Astrocyte of the hippocampus (primary cell): ENCODE measurements at places on chromosomes 1 and 21.

DNA sequence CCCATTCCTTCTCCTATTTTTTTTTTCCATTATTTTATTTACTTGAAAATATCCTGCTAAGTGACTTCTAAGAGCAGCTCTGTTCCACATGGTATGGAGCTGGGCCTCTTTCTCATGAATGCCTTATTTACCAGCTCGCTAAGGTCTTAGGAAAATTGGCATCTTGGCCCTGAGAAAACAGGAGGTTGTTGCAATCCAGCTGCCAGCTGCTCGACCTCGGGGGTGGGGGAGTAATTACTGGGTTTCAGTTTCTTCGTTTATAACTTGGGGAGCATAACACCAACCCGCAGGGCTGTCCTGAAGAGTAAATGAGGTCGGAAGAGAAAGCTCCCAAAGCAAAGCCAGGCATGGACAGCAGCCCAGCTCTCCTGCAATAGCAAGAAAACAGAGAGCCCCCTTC lies 176.3 kb downstream of the AJAP1 start:
- no peak for DNase-seq

DNA sequence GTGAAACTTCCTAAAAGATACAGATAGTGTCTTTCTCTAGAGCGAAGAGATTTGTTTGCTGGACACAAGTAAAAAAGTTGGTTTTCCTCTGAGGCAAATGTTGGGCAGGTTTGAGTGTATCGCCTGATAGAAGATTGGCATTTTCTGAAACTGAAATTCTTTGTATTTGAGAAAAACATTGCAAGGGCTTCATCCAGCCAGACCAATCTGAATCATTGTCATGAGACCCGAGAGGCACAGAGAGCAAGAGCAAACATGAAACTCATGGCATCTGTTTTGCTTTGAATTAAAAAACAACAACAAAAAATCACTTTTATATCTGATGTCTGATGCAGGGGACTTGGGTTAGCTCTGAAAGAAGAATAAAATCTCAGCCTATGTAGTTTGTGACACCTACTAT lies 379.3 kb upstream of the NCAM2 start:
- no peak for DNase-seq

DNA sequence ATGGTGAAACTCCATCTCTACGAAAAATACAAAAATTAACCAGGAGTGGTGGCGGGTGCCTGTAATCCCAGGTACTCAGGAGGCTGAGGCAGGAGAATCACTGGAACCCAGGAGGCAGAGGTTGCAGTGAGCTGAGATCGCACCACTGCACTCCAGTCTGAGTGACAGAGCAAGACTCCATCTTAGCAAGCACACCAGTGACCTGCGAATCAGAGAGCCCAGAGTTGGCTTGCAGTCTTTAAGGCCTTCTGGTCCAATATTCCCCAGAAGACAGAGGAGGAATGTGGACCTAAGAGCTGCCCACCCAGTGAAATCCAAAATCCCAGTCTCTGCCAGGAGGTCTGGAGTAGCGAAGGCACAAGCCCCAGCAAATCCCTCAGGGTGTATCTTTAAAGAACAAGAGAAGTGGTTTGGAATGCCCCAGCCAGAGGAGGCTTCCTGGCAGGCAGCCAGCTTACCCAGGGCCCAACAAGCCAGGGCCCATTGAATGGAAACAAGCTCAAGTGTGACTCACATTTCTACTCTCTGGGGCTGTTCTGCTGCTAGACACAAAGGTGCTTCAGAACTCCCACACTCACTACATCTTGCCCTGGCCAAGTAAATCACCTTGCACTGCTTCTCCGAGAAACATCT lies 23.9 kb downstream of the GPR161 start:
- peak; percentile 96 for DNase-seq

- peak; percentile 84 for DNase-seq
Measured at GRCh38 chr1:198776602-198777029, 137.8 kb downstream of the PTPRC start.

DNA sequence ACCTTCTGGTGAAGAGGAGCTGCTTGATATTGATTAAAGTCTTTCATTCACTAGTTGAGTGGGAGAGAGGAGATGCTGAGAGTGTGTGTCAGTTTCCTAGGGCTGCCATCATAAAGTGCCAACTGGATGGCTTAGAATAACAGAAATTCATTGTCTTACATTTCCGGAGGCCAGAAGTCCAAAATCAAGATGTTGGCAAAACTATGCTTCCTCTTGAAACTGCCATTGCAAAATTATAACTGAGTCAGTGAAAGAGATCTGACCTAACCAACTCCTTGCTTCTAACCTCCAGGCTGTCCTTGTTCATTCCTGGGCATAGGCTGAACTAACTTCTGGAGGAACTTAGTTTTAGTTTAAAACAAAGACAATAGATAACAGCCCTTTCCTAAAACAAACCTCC lies 47.1 kb downstream of the PTGS2 start:
- DNase-seq = no peak

DNA sequence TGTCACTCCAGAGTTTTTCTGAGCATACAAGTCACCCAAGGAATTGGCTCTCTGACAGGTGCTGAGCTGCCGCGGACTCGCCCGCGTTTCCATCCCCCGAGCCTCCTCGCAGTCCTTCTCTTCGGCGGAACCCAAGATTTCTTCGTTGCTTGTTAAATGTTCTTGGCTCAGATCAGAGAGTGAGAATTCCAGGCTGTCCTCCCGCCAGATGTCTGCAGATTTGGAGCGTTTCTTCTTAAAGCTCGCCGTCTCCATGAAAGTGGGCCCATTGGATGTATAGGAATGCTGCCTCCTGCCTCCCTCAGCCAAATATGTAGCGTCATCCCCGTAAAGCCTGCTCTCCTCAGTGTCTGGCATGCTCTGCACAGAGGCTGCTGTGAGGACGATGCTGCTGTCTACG lies 77.8 kb downstream of the TIAM1 start:
- no peak for DNase-seq

GRCh38 chr1:85584264-85584781 lies 3.8 kb downstream of the CCN1 start:
- DNase-seq = peak; percentile 92

DNA sequence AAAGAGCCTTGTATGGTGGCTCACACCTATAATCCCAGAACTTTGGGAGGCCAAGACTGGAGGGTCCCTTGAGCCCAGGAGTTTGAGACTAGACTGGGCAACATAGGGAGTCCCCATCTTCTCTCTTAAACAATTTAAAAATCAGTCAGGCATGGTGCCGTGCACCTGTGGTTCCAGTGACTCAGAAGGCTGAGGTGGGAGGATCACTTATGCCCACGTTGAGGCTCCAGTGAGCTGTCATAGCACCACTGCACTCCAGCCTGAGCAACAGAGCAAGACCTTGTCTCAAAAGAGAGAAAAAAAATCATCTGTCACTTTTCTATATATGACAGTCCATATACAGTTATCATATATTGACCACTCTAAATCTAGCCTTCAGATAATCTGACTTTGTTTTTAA lies 658.3 kb downstream of the LTN1 start:
- DNase-seq = no peak

DNA sequence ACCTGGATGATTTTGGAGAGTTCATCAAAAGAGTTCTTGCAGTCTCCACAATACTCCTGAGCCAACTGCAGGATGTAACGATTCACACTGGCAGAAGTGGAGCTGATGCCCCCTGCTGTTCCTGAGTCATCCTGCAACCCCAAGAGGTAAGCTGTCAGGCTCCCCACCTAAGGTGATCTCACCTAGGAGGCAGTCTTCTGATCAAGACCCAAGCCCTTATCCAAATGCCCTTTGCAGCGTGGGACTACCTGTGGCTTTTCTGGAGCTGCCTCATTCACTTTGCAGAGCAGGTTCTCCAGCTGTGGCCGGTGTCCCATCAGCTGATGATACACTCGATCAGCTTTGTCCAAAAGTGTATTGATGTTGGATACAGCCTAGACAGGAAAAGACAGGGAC lies 96.4 kb downstream of the UBR4 start:
- DNase-seq = peak; percentile 59

DNA sequence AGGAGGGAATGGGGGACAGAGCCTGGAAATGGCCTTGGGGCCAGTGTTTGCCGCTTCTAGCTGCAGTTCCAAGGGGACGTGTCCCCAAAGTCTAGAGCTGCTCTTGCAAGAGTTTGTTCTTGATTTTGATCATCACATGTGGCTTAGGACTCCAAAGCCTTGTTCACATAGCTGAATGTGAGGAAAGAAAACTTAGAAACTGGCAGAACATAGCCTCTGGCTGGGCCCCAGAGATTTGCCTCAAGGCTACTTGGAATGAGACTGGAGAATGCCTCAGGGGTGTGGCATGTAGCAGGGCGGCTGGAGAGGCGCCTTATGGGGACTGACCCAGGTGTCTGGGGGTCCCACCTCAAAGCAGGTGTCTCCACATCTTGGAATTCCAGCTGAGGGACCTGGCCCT lies 2.3 kb downstream of the PDXK start:
- no peak for DNase-seq

DNA sequence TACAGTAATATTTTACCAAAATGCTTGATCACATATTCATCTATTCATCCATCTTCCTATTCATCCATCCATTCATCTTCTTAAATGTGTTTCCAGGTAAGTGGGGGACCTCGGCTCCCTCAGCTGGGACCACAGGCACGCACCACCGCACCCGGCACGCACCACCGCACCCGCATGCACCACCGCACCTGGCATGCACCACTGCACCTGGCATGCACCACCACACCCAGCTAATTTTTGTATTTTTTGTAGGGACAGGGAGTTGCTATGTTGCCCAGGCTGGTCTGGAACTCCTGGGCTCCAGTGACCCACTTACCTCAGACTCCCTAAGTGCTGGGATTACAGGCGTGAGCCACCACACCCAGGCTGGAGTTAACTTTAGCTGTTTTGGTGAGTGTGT lies 21.2 kb downstream of the ACTRT2 start:
- no peak for DNase-seq

- DNase-seq = peak; percentile 75
Measured at GRCh38 chr1:155910621-155911121, 478 bp downstream of the RIT1 start.

GRCh38 chr1:63701187-63701586 lies 72.6 kb upstream of the ROR1 start:
- DNase-seq = no peak

- DNase-seq = peak; percentile 100
Measured at GRCh38 chr1:23562137-23562876, 3.0 kb upstream of the ID3 start.

GRCh38 chr1:202807926-202808757 lies at the start of gene KDM5B:
Gene KDM5B (minus strand): TSS chr1:202808421. CDS start chr1:202808305, 116 bp downstream.
- DNase-seq = peak; percentile 88

GRCh38 chr1:61670016-61670415 lies 54.9 kb downstream of the TM2D1 start:
- DNase-seq = no peak
